Left colon (tissue), 2 donors: ENCODE measurements at places on chromosomes 6 and 20.

- DNase-seq = no peak
These were observed 2.0 kb downstream of the BPIFB2 start for GRCh38 chr20:33009214-33010132.

GRCh38 chr6:139625998-139626975 lies 251.8 kb upstream of the CITED2 start:
- DNase-seq = no peak

- no peak for DNase-seq
These were observed 234.7 kb upstream of the FKBP1C start for GRCh38 chr6:62976566-62976965.

GRCh38 chr6:167153521-167153959 lies 4.2 kb downstream of the GPR31 start:
- no peak for DNase-seq

DNA sequence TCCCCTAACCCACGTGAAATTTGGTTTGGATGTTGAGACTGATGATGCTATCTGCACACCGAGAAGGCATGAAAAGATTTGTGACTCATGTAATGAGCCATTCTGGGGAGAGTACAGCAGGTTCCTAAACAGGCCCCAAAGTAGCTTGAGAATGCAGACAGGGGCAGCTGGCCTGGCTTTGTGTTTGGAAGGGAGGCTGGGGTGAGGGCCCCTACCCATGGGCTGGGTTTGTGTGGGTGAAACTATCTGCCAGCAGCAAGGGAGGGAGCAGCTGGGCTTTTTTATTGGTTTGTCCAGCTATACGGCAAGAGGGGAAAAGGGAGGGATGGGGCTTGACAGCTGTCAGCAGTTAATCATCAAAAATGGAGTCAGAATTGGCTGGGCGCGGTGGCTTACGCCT lies 87.0 kb upstream of the RNF24 start:
- no peak for DNase-seq

GRCh38 chr6:34227761-34228421 lies 8.8 kb upstream of the HMGA1 start:
- DNase-seq = no peak

- no peak for DNase-seq
These were observed 92.0 kb upstream of the TMEM181 start for GRCh38 chr6:158467923-158468322.

- DNase-seq = no peak
These were observed 182.3 kb downstream of the MTFR2 start for GRCh38 chr6:136067731-136068341.

DNA sequence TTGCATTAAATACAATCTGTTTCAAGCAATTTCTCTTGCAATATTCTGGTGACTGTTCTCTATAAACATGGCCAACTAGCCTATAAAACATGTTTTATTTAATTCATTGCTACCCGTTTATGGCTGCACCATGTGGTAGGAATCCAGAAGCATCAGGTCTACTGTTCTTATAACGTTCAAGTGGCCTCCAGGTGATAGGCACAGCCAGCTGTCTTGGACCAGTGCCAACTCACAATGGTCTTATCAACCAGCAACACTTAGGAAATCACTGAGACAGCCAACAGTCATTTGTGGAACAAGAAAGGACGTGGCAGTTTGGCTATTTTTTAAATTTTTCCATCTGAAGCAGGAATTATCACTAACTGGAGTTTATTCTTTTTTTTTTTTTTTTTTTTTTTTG lies 193.6 kb downstream of the NKAIN2 start:
- DNase-seq = peak; percentile 9

DNA sequence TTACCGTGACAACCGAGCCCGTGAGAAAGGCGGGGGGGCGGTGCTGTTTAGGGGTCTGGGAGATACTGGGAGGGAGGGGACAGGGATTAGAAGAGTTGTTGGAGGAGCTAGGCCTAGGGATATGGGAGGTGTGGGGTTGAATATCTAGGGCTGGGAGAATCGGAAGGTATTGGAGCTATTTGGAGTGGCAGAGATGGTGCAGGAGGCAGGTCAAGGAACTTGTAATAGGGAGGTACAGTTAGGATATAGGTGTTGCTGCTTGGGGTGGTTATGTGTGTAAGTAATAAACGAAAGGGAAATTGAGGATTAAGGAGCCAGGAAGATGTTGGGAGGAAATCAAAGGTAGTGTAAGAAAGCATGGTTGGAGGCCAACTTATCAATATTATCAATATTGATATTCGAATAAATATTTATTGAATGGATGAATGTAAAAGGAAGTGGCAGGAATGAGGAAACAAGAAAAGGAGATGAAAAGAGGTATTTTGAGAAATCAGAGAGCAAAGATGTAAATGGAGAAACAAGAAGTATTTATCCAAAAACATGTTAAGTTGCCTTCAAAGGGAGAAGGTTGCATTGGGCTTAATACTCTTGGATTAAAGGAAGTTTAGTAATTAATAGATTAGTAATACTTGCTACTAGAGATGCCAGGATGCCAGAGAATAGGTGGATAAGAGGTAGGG lies 602 bp downstream of the PPP1R11 start:
- DNase-seq = peak; percentile 83

GRCh38 chr20:24911461-24911860 lies 37.6 kb upstream of the CST7 start:
- DNase-seq = no peak

GRCh38 chr20:61445741-61446140 lies 193.7 kb downstream of the CDH4 start:
- DNase-seq = no peak

GRCh38 chr20:38608188-38608587 lies 6.6 kb downstream of the ARHGAP40 start:
- no peak for DNase-seq

GRCh38 chr6:11819486-11819885 lies 40.9 kb upstream of the ADTRP start:
- no peak for DNase-seq

DNA sequence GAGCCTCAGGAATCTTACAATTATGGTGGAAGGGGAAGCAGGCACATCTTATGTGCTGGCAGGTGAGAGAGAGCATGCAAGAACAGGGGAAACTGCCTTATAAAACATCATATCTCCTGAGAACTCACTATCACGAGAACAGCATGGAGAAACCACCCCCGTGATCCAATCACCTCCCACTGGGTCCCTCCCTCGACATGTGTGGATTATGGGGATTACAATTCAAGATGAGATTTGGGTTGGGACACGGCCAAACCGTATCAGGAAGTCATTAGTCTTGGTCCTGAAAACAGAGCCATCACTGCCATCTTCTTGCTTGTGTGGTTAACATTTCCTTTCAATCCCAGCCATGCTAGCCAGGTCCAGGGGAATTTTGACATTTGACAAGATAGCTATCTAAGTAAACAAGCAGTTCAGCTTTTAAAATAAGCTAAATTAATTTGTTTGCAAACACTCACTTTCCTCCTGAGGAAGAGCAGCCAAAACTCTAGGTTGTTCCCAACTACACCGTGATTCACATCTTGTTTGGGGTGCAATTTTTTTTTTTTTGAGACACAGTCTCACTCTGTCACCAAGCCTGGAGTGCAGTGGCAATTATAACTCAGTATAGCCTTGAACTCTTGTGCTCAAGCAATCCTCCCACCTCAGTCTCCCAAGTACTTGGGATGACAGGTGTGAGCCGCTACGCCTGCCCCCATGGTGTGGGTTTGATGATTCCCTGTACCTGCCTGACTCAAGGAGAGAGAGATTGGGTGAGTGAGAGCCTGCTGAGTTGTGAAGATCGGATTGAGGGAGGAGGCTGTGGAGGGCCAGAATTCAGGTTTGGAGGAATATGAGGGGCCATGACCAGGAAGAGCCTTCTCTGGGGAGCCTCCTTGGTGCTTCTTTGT lies 13.0 kb upstream of the PPP1R14C start:
- DNase-seq = no peak

DNA sequence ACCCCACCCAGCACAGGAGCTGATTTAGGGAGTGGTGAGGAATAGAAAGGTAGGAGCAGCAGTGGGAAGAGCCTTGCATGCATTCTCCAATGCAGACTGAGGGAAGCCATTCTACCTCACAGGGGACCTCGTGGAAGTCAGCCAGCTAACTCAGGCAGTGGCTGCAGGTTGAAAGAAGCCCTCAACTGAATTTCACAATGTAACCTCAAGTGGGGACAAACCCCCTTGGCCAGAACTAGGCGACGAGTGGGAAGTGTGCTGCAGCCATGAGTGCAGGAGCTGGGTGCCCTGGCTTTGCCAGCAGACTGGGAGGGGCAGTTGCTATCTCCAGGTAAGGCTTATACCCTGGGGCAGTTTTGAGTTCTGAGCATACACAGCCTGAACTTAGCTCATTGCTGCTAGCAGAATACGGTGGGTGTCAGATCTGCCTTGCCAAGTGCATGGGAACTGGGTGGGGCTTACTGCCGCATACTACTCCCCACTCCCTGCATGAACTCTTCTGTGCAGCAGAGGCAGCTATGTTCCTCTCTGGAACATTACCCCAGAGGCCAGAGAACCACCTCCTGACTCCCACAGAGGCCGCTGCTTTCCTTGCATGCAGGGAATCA lies 126.5 kb downstream of the CDK19 start:
- peak; percentile 22 for DNase-seq

GRCh38 chr6:16205377-16206144 lies 32.8 kb upstream of the GMPR start:
- DNase-seq = no peak

DNA sequence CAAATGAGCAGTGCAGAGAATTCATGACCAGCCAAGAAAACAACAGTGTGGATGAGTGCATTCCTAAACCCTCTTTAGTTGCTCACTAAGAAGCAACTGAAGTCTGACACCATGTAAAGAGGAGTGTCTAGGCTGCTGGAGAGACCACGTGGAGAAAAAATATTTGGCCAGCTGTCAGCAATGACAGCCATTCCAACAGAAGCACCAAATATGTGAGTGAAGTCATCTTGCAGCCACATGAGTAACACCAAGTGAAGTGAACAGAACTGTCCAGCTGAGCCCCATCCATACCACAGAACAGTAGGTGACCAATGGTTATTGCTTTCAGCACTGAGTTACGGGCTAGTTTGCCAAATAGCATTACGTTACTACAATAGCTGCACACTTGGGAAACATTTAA lies 89.4 kb downstream of the TBXT start:
- DNase-seq = no peak
